ENCODE measurements at places on chromosomes 13 and 19.

- no peak for DNase-seq
Measured at GRCh38 chr19:5142725-5143097, 173.8 kb downstream of the KDM4B start.

- no peak for DNase-seq
Measured at GRCh38 chr13:111115061-111115964, at the start of gene ARHGEF7. Gene ARHGEF7, plus strand, starts transcription at chr13:111115310. Its CDS starts 217 bp downstream, at chr13:111115527.

DNA sequence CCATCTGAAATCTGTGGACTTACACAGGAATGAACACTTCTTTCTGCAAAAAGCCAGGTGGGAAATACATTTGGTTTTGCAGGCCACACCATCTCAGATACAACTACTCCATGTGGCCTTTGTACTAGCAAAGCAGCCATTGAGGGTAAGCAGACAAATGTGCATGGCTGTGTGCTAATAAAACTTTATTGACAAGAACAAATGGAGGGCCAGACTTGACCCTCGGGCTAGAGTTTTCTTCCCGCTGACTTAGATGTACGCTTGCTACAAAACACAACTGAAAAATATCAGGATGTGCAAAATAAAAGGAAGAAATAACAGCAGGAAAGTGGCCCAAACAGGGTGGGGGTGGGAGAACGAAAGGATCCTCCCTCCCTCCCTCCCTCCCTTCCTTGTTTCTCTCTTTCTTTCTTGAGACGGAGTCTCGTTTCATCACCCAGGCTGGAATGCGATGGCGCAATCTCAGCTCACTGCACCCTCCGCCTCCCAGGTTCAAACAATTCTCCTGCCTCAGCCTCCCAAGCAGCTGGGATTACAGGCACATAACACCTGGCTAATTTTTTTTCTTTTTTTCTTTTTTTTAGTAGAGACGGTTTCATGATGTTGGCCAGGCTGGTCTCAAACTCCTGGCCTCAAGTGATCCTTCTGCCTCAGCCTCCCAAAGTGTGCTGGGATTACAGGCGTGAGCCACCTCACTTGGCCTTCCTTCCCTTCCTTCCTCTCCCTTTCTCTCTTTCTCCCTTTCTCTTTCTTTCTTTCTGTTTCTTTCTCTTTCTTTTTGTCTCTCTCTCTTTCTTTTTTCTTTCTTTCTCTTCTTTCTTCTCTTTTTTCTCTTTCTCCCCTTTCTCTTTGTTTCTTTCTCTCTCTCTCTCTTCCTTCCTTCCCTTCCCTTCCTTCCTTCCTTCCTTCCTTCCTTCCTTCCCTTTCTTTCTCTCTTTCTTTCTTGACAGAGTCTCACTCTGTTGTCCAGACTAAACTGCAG is 29.3 kb downstream of the CCL25 start:
- DNase-seq, result no peak

DNA sequence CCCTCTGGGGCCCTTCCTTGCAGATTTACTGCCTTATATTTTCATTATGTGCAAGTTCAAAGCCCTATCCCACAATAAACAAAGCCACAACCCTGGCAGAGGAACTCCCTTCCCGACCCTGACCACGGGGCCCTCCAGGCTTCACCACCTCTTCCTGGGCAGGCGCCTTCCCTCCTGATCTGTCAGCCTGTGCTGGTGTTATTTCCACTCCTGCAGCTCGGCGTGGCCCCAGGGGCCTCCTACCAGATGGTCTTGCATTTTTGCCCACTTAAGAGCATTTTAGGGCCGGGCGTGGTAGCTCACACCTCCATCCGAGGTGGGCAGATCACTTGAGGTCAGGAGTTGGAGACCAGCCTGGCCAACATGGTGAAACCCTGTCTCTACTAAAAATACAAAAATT is 22.8 kb downstream of the SLC15A1 start:
- DNase-seq, result no peak

GRCh38 chr13:97430296-97430695 is 3.7 kb upstream of the RAP2A start:
- DNase-seq, result no peak

GRCh38 chr13:79282976-79283375 is 123.1 kb downstream of the RBM26 start:
- no peak for DNase-seq

- DNase-seq, result no peak
Measured at GRCh38 chr19:8334458-8335342, 8.4 kb downstream of the KANK3 start.

DNA sequence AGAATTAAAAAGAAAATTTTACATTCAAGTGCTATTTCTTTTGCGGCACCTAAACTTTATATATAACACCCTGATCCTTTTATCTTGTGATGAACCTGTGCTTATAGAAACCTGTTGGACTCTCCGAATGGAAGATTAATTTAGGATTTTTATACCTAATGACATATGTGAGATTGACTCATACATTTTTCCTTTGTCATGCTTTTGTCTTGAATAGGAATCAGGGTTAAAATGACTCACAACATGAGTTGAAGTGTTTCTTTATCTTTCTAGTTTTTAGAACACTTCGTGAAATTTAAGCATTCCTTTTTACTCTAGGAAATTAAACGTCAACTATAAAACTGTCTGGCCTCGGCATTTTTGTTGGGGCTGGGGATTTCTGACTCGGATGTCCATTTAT is 378.9 kb downstream of the PCDH20 start:
- DNase-seq, result peak; percentile 1

DNA sequence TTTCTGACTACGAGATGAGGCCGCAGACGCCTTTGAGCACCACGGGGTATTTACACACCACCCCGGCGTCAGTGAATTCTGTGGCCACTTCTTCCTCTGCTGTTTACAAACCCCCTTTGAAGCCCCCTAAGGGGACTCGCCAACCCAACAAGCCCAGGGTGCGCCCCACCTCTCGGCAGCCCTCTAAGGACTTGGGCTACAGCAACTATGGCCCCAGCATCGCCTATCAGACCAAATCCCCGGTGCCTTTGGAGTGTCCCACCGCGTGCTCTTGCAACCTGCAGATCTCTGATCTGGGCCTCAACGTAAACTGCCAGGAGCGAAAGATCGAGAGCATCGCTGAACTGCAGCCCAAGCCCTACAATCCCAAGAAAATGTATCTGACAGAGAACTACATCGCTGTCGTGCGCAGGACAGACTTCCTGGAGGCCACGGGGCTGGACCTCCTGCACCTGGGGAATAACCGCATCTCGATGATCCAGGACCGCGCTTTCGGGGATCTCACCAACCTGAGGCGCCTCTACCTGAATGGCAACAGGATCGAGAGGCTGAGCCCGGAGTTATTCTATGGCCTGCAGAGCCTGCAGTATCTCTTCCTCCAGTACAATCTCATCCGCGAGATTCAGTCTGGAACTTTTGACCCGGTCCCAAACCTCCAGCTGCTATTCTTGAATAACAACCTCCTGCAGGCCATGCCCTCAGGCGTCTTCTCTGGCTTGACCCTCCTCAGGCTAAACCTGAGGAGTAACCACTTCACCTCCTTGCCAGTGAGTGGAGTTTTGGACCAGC is 5.3 kb downstream of the SLITRK5 start:
- DNase-seq, result no peak

DNA sequence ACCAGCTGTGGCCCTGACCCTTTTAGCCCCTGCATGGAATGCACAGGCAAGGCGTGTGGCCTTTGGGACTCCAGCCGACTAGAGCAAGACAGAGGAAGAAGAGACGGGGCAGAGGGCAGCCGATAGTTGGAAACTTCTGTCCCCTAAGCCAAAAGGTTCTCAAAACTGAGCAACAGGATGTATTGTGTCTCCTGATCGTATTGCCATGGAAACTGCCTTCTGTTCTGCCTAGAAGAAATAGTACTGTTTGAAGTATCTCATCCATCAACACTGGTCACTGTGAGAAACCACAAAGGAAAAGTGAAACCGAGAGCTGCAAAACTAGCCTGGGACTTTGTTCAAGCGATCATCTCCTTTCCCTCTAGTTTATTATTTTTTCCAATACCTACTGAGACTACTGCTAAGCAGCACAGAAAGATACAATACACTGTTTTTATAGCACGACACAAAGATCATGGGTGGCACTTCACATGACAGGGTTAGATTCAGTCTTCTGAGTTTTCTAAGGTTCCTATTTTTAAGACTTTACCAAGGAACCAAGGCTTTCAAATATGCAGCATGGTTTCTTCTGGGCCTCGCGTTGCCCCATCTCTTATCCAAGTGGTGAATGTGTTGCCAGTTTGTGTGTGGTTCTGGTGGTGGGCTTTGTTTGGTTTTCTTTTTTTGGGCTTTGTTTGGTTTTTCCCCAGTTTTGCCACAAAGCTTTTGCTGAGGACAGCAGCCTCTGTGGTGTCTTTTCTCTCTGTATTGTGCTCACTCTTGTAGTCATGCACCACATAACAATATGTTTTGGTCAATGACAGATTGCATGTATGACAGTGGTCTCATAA is 49.3 kb upstream of the GPR183 start:
- DNase-seq, result peak; percentile 76

DNA sequence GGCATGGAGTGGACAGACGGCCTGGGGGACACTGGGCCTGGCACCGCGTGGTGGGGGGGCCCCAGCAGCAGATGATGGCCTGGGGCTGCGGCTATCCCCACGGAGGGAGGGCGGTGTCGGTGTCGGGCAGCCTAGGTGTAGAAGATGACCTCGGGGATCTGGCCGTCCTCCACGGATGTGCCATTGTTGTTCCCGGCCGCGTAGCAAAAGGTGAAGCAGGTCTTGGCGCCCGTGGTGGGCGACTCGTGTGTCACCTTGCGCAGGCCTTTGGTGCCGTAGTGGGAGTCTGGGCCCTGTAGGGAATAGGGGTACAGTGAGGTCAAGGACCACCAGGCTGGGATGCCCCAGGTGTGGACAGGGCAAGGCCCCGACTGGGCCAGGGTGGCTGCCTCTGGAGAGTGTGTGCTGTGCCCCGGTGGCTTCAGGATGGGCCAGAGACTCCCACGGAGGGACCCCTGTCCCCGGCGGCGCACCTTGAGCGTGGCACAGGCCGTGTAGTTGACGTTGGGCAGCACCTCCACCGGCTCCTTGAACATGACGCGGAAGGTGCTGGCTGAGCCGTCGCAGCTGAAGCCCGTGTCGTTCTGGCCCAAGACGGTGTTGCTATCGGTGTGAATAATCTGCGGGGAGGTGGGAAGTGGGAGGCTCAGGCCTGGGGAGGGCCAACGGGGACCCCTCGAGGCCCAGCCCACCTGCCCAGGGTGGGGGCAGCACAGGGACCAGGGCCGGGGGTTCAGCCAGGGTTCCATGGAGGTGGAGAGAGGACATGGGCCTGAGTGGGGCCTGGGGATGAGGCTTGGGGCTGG is 29.0 kb downstream of the BTBD2 start:
- DNase-seq, result no peak

- DNase-seq, result no peak
Measured at GRCh38 chr13:109288151-109288709, 498.2 kb downstream of the IRS2 start.

- no peak for DNase-seq
Measured at GRCh38 chr13:96769874-96770273, 224.4 kb downstream of the OXGR1 start.

- peak; percentile 4 for DNase-seq
Measured at GRCh38 chr13:72782717-72783116, 784 bp downstream of the PIBF1 start.

GRCh38 chr19:34323433-34324204 is 41.4 kb upstream of the GPI start:
- DNase-seq, result no peak

DNA sequence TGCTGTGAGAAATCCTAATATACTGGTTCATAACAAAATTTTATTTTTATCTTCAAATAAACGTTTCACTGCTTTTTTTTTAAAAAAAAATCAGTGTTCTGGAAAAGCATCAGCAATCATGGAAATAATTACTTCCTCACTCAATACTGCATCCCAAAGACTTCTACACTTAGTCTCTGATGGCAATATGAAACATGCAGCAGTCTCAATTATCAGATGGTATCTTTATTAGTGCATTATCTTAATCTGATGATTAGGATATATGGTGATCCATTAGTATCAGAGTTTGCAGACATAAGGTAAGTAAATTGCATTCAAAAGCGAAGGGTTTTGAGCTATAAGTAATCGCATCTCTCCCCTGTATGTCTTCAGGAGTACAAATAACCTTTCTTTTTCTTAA is 218.3 kb upstream of the EDNRB start:
- DNase-seq, result no peak

DNA sequence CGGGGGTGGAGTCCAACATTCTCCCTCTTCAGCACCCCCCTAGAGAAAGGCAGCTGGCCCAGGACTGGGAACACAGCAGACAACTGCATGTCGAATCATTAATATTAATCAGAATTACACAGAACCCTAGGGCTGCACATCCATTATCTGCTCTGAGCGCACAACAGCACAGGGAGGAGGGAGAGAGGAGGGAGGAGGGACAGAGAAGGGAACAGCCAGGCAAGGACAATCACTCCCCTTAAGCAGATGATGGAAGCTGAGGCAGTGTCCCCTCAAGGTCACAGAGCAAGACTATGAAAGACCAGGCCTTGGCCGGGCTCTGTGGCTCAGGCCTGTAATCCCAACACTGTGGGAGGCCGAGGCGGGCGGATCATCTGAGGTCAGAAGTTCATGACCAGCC is 25.7 kb downstream of the TLE6 start:
- DNase-seq, result no peak

DNA sequence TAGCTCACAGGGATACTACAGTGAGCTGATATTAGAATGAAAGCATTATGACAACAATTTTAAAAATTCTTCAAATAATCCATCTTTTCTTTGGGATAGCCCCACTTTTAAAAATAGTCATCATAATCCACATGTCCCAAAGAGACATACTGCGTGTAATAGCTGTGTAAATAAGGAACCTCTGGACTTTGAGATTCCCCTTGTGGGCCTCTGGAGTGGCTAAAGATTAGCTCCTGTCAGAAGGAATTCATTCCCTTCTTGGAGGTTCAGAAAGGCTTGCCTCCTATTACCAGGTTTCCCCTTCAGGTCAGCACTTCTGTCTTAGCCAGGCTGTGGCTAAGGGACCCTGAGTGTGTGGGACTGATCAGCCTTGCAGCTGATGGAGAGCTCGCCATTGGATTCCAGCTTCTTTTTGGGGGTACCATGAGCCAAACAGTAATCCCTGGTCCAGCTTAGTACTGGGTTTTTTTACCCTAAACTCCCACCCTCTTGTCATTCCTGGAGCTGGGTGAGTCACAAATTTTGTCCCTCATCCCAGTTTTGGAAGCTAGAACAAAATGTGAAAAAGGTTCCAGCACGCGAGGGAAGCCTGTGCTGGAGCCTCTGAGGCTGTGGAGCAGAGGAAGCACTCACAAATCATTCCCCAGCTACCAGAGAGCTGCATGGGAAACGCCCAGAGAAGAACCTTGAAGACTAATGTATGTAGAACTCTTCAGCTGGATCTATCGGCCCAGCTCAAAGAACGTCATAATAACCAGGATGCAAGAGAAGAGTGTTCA is 96.7 kb downstream of the RNASEH2B start:
- no peak for DNase-seq

- DNase-seq, result no peak
Measured at GRCh38 chr13:27110056-27110746, 61.4 kb downstream of the USP12 start.

DNA sequence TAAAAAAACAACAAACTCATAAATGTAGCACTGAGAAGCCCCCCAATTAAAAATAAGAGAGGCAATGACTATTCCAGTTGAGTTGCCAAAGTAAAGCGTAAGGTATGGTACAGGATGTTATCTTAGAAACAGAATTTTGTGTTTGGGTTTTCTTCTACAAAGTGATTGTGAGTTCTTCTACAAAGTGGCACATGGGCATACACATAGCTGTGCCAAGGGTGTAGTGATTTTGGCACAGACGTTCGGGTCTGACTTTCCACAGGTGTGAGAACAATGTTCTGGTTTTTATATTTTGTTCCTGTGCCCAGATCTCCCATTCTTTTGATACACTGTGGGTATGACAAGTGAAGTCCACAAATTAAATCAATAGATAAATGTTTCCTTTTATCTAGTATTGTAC is 190.1 kb upstream of the CSNK1A1L start:
- DNase-seq, result no peak

GRCh38 chr13:22141716-22142115 is 470.8 kb downstream of the FGF9 start:
- DNase-seq, result no peak

Data from fibroblast of skin of abdomen (primary cell).